IgD-negative memory B cell (primary cell): ENCODE measurements at places on chromosomes 11 and 22. TPM values are rescaled to one million over a fixed set of nuclear protein-coding genes. Genes with fewer than 3 reads are reported as not detected.

Gene SCN3B
- not detected for polyA plus RNA-seq

Gene ZBTB16
- 9.7 TPM for polyA plus RNA-seq

Gene RAD9A
- polyA plus RNA-seq, result 12.0 TPM

Gene ANGPTL5
- polyA plus RNA-seq, result not detected

Gene MRGPRX4
- polyA plus RNA-seq, result not detected

Gene OR10A4
- polyA plus RNA-seq, result not detected

Gene P2RY2
- polyA plus RNA-seq, result 0.13 TPM
